T47D (cell line): ENCODE measurements at places on chromosomes 6 and 20.

DNA sequence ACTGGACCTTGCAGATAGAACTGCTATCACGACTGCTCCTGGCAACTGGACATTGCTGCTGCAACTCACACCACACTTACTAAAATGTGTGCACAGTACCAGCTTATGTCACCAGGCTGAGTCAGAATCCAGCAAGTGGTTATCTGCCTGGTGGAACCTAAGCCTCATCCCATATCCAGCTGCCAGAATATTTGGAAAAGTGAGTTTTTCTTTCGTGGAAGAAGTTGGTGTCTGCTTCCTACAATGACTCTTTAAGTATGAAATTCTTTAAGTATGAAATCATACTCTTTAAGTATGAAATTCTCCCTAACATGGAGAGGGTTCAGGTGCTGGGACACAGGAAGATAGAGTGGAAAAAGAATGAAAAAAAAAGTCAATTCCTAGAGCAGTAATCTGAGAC is 16.4 kb upstream of the POLR1H start:
- DNase-seq: no peak

GRCh38 chr6:35582315-35582714 is 69.6 kb upstream of the TULP1 start:
- DNase-seq: no peak

DNA sequence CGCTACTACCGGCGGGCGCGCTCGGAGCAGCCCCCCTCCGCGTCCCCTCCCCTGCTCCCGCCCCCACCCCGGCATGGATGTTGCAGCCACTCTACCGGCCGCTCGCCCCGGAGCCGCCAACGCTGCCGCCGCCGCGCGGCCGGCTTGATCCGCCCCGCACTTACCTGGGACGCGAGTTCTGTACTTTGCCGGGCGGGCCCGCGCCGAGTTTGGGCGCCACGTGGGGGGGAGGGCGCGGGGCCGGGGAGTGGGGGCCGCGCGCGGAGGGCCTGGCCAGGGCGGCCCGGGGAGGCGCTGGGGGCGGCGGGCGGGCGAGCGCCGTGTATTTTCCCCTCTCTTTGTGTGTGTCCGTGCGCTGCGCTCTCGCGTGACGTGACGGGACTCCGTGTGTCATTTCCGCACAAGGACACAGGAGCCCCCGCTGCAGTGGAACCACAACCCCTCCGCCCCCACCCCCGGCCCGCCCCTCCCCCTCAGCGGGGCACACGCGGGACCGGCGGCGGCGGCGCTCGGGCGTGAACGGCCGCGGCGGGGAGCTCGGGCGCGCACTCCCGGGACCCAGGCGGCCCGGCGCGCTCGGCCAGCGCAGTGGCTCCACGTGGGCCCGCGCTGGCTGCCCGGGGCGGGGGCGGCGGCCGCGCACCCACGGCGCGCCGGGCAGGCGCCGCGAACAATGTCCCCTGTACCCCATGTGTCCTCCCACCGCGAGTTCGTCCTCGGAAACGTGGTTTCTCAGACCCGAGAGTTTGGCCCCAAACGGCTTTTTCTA is at the start of gene BEND3:
TSS of gene BEND3 (minus strand) at position 590 of the 769 bp plus-strand sequence. CDS start 16,230 bp downstream, outside the sequence.
- peak; percentile 47 for DNase-seq

- DNase-seq: no peak
These were observed 54.9 kb downstream of the MYH7B start for GRCh38 chr20:35010405-35011192.

DNA sequence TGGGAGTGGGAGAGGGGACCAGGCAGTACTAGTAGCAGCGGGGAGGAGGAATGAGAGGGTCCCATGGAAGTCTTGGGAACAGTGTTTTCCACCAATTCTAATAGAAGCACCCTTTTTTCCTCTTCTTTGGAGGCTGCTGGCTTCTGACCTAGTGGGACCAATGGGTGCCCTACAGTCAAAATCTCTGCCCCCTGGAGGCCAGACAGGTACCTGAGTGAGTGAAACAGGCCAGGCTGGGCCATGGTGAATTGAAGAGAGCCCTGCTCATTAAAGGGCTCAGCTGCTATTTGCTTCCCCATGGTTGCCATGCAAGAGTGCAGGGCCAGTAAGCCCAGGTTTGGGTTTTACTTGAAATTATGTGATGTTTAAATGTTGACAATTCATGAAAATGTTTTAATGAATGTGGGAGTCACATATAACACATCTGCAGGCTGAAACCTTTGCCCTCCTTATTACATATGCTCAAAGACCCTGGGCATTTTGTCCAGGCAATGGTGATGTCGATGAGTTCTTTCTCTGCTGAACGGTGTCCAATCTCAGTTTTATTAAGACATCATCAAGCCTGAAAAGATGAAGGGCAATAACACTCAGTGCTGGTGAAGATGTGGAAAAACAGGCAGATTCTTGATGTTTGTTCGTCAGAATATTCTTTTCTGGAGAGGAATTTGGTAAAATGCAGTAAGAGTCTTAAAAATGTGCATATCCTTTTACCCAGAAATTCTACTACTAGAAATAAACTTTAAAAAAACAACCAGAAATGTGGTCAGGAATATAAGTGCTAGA is 42.3 kb upstream of the OCSTAMP start:
- DNase-seq: no peak

- DNase-seq: no peak
These were observed 17.2 kb upstream of the TAGAP start for GRCh38 chr6:159061805-159062563.

- peak; percentile 88 for DNase-seq
These were observed 7.2 kb upstream of the CTAGE9 start for GRCh38 chr6:131717836-131718542.

GRCh38 chr6:25556516-25556915 is 95.5 kb upstream of the SCGN start:
- DNase-seq: peak; percentile 83

DNA sequence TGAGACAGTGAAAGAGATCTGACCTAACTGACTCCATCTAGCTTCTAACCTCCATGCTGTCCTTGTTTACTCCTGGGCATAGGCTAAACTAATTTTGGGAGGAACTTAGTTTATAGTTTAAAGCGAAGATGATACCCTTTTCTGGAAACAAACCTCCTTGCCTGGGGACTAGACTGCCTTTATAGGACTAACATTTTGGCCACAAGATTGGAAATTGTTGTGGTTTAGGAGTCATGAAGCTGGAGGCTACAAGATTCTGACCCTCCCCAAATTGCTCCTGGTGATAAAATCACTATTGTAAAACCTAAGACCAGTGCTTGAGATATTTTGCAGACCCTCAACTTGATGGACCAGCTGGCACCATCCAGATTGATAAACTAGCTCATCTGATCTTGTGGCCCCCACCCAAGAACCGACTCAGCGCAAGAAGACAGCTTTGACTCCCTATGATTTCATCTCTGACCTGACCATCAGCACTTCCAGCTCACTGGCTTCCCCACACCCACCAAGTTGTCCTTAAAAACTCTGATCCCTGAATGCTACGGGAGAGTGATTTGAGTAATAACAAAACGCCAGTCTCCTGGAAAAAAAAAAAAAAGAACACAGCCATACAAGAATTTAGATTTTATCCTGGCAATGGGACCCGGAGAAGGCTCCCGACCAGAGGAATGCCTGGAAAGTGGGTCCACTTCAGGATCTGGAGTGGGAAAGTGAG is 63.0 kb downstream of the ABHD12 start:
- DNase-seq: no peak

- DNase-seq: no peak
These were observed 239.4 kb downstream of the PTPRK start for GRCh38 chr6:128280960-128281359.

GRCh38 chr20:18466574-18466893 is 296 bp downstream of the DZANK1 start:
- DNase-seq: no peak

GRCh38 chr6:34865107-34865506 is 22.7 kb downstream of the TAF11 start:
- no peak for DNase-seq

GRCh38 chr6:126738641-126739040 is 379.8 kb upstream of the RSPO3 start:
- DNase-seq: no peak

DNA sequence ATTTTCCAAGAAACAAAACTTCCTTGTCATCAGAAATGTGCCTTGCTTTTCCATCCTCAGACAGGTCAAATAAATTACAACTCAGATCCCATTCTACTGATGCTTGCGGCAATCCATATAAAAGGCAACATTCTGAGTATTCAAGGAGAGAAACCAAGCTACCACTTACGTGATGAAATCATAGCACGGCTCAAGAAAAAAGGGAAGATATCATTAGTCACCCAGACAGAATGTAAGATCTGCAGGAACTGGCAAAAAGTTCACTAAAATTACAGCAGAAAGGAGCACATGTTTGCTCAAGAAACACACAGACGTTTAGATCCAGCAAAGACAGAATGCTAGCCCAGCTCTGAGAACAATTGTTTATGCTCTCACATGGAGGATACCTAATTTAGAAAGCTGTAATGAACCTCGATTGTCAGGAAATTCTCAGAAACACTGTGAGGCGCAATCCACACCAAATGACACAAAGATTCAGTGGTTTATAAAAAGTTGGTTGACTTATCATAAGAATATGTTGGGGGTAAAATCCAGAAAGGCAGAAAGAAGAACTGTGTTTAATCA is 304.2 kb downstream of the ADGRG6 start:
- no peak for DNase-seq

DNA sequence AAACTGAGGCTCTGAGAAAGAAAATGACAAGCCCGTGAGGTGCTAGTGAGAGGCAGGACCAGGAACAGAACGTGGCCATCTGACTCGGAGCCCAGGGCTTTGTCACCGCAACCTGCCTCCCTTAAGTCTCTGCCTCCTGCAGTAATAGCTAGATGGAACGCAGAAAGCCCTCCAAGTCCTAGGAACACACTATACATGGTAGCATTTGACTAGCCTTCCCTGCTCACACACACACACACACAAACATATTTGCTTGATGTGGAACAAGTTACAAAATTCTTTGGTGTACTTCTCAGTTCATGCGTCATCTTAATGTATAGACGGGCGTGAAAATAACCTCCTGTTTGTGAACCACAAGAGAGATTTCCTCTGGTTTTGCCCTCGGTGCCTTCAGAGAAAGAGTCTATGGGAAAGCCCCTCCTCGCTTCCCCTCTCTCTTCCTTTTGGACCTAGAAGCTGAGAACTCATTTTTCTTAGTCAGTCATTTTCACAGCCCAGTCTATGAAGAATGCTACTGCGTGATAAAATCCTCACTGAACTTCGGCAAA is 38.8 kb downstream of the C6orf52 start:
- DNase-seq: no peak

DNA sequence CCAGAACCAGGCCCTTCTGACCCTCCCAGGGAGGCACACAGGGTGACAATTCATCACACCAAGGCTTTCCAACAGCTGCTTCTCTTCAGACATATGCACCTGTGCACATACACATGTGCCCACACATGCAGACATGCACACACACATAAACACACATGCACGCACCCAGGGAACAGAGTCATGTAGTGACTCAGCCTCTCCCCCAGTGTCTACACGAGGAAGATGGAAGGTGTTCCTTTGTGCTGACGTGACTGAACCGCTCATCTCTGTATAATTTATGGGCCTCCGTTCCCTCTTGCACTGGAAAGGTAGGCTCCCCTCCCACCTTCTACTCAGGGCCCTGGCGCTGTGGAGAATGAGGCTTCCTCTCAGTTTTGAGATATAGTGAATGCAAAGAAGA is 23.8 kb upstream of the PLEKHG1 start:
- DNase-seq: no peak

GRCh38 chr6:8551386-8551785 is 116.0 kb upstream of the SLC35B3 start:
- DNase-seq: no peak

DNA sequence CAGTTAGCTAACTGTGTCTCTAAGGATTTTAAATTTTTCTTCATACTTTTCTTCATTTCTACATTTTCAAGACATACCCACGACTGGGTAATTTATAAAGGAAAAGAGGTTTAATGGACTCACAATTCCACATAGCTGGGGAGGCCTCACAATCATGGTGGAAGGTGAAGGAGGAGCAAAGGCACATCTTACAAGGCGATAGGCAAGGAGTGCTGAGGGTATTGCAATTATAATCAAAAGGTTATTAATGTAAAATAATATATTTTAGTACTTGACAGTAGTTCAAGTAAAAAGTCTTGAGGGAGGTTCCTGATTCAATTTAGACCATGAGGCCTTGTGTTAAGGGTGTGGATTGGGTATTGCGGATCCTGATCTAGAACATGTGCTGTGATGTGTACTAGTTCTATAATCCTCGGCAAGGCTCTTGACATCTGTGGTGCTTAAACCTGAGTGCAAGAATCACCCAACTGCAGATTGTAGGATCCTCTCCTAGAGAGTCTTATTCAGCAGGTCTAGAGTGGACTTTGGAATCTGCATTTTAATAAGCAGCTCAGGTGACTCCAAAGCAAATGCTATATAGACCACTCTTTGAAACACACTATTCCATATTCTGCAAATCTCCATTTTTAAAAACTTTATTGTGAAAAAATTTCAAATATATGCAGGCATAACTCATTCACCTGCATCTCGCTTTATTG is 7.2 kb upstream of the ABCC10 start:
- no peak for DNase-seq

- DNase-seq: peak; percentile 24
These were observed 38.8 kb downstream of the CPNE5 start for GRCh38 chr6:36800223-36801076.

DNA sequence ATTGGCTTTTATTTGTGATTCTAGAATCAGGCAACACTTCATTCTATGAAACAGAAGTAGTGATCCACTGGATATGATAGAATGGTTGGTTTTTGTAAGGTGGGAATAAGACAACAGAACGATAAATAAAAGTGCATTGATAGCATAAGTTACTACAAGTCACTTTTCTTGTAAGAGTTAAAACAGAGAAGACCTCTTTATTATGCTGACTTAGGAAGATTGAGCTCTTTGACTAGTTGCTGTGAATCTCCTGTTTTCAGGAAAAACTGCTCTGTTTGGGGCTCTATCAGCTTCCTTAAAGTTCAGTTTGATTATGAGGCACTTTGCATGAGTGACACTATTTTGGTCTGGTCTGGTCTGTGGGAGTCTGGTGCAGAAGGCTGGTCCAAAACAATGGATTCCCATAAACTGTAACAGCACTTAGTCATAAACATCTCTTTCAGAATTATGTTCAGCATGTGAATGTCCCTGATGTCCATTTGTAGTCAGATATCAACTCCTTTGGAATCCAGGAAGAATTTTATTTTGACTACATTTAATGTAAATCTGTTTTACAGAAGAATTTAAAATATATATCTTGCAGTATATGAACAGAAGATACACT is 35.0 kb upstream of the DSE start:
- DNase-seq: no peak

- no peak for DNase-seq
These were observed 323.8 kb downstream of the QKI start for GRCh38 chr6:163738304-163738703.

- DNase-seq: no peak
These were observed 210.3 kb upstream of the FERMT1 start for GRCh38 chr20:6333110-6333509.

DNA sequence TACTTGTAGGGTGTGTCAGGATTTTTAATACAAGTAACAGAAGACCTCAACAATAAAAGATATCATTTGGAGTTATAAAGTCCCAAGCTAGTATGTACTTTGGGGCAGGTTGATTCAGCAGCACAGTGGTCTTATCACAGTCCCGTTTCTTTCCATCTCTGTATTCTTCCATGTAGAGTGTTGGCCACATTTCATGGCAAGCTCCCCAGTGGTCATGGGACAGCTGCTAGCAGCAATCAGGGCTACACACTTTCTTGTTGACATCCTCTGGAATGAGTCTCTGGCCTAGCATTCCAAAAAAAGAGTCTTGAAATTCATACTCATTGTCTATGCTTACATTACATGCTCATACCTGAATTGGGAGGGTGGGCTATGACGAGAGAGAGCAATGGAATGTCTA is 53.2 kb downstream of the SOBP start:
- DNase-seq: no peak

GRCh38 chr20:13148402-13148801 is 72.7 kb upstream of the ISM1 start:
- no peak for DNase-seq

- peak; percentile 13 for DNase-seq
These were observed 706 bp upstream of the TUBB2B start for GRCh38 chr6:3228046-3228671.
